ENCODE measurements at places on chromosomes 7 and 10.
A peak's percentile ranks its signal among the peaks of the same experiment; 100 is the strongest.

- no peak for DNase-seq
Observed at GRCh38 chr7:85232068-85232467, 45.2 kb upstream of the SEMA3D start.

- no peak for DNase-seq
Observed at GRCh38 chr10:52597189-52597863, 175.3 kb downstream of the MBL2 start.

- no peak for DNase-seq
Observed at GRCh38 chr7:22611758-22612079, 111.7 kb upstream of the STEAP1B start.

DNA sequence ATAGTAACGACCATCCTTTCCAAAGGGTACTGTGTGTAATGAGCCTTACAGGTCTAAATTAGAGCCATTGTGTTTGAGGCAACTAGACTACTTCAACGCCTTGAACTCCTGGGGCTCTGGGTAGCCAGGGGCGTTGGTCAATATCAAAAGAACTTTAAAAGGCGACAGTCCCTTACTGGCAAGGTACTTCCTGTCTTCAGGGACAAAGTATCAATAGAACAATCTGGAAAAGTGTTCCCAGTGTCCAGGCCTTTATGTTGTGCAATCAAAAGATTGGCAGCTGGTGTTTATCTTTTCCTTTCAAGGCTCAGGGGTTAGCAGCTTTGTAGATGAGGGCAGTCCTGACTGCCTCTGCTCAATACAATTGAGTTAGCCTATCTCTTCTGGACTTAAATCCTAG lies 284.3 kb downstream of the PARD3 start:
- no peak for DNase-seq

DNA sequence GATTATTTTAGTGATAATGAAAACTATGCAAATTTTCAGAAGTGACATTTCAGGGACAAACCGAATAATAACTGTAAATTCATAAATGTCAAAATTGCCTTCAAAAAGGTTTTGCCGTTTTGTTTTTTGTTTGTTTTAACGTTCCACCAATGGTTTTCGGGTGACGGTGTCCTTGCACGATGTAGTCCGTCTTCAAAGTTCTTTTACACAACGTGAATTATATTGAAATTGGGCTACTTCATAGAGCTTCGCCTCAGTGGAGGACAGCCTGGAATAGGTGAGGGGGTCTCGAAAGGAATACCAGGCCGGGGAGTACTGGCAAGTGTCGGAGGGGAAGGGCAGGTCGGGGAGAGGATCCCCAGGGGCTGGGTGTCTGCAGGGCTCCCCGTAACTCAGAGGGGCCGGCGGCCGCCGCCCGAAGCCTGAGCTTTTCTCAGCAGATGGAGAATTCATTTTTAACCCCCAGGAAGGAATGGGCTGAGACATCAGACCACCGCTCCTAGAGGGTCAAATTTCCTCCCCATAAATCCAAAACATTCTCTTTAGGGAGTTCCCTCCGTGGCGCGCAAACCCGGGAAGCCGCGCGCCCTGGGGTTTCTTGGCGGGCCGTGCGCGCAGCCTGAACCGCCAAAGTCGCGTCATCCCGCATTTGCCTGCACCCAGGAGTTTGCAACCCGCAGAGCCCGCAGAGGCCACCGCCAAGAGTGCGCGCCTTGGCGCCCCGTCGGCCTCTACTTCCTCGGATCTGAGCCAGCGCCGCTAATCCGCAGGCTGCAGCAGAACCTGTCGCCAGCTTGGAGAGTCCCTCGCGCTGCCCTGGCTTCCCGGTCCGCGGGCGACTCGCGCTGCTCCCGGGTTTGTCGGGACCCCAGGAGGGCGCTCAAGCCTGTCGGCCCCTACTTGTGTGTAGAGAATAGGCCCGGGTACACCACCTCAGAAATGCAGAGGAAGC lies 17.3 kb upstream of the EVX1 start:
- no peak for DNase-seq

DNA sequence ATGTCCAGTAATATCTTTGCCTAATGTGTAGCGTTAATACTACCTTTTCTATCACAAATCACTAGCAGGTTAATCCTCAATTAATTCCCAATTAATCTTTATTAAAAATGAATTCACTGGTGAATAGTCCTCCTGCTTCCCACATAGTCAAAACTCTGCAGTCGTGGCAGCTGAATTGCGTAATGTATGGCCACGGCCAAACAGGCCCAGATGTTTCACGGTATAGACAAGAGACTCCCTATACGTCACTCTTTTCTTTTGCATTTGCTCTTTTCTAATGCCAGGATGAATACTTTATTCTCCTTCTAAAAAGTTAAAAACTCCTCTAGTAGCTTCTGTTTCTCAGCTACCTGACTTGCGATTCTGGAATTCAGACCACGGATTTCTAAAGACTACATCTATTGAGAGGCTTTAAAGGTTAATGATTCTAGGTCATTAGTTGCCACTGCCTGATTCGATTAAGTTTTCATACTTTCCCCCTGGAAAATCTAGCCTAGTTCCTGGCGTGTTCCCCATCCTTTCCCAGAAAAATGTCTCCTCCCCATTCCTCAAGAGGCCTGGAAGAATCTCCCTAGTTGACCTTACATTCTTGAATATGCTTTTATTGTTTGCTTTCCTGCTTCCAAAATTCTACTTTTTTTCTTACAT lies 16.9 kb downstream of the MEOX2 start:
- no peak for DNase-seq

GRCh38 chr10:26937371-26937770 lies 76.6 kb upstream of the ABI1 start:
- DNase-seq, result no peak

GRCh38 chr10:96225119-96225518 lies 46.2 kb downstream of the BLNK start:
- no peak for DNase-seq

- no peak for DNase-seq
Observed at GRCh38 chr7:110347081-110347480, 743.8 kb upstream of the LRRN3 start.

- DNase-seq, result peak; percentile 6
Observed at GRCh38 chr7:141550386-141551093, 670 bp upstream of the AGK start.

DNA sequence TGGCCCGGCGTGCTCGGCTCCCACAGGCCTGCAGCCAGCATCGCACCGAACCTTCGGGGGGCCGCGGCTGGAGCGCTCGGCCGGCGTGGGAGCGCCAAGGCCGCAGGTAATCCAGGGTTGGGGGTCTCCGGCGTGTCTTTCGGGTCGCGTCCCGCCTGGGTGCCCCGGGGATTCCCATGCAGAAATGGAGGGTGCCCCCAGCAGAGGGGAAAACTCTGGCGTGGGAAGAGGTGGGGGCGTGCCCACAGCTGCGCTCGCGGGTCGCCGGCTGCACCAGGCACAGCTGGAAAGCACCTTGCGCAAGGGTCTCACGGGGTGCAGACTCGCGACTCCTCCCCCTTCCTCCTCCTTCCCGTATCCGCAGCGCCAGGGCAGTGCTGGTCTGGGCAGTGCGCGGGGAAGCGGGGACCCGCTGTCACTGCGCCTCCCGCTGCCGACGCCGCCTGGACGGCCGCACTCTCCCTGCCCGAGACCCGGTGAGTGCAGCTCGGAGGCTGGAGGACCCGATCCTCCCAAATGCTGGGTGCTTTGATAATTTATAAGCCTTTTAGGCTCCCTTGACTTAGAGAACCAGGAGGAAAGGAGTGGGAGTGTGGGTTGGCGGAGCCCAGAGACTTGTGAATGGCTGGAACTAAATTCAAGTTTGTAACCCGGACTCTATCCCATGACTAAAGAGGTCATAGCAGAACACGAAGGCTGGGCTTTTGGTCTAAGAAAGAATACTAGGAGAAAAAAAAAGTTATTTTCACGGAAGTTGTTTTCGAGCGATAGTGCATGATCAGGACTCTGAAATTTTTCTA lies 489 bp downstream of the MAP3K8 start:
- DNase-seq, result no peak

DNA sequence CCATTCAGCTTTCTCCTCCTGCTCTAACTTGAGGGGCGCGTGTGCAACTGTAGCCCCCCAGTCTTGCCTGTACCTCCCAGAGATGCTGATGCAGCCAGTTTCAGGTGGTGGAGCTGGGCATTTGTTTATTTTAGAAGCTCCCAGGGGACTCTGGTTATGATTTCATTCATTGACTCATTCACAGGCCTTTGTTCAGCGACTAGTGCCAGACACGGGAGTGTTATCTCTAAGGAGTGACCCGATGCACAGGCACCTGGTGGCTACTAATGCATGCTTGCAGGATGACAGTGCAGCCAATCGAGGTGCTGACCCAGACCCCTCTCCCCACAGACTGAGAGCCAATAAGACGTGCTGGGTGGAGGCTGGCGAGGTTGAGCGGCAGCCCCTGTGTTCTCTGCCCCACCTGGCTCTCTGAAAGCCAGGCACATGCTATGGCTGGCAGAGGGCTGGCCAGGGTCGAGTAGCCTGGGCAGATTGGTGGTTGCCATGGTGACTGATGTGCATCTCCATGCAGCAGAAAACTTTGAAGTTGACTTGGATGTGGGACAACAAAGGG lies 19.7 kb upstream of the SLC18A2 start:
- DNase-seq, result no peak

- DNase-seq, result no peak
Observed at GRCh38 chr10:71234004-71234894, 21.9 kb downstream of the UNC5B start.

- DNase-seq, result no peak
Observed at GRCh38 chr7:42351316-42351935, 114.4 kb upstream of the GLI3 start.

DNA sequence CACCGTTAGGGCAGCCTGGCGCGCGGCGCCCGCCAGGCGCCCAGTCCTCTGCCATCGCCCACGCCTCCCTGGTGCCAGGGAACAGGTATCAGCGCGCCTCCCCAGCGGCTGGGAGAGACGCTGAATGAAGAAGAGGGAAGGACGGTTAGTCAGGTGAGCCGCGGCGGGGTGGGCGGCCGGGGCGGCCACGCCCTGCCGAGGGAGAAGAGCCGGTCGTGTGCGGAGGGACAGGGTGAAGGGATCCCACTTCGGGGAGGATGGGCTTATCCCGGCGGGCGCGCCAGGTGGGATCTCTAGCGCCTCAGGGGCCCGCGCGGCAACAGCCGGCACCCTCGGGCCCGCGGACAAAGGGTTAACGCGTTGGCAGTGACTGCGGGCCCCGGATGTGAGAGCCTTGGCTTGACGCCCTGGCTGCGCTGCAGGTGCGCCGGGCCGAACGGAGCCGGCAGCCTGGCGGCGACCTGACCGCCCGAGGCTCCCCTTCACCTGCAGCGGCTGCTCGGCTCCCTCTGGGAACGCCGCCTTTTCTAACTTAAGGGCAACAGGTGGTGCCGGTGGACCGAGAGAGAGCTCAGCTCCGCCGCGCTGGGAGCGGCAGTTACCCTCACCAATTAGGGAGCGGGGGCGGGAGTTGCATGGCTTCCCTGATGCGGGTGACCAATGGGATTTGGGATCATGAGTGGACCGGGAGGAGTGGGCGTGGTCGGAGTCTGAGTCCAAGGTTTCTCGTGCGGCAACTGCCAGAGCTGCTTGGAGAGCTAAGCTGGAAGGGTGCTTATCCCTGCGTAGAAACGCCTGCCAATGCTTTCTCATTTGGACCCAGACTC lies at the start of gene ARL4A:
Gene ARL4A (plus strand): TSS at position 743 of the 827 bp plus-strand sequence. CDS start 622 bp downstream, outside the sequence.
- peak; percentile 85 for DNase-seq

- no peak for DNase-seq
Observed at GRCh38 chr10:120521880-120522279, 64.9 kb downstream of the PLPP4 start.

DNA sequence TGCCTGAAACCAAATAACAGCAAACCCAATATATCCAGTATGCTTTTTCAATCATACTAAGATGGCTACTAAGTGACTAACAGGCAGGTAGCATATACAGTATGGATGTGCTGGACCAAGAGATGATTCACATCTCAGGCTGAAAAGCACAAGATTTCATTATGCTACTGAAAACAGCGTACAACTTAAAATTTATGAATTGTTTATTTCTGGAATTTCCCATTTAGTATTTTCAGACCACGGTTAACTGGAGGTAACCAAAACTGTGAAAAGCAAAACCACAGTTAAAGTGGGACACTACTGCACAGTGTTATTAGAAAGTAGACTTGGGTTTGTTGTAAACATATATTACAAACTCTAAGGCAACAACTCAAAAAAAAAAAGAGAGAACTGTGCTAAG lies 91.5 kb downstream of the KMT2C start:
- DNase-seq, result no peak

DNA sequence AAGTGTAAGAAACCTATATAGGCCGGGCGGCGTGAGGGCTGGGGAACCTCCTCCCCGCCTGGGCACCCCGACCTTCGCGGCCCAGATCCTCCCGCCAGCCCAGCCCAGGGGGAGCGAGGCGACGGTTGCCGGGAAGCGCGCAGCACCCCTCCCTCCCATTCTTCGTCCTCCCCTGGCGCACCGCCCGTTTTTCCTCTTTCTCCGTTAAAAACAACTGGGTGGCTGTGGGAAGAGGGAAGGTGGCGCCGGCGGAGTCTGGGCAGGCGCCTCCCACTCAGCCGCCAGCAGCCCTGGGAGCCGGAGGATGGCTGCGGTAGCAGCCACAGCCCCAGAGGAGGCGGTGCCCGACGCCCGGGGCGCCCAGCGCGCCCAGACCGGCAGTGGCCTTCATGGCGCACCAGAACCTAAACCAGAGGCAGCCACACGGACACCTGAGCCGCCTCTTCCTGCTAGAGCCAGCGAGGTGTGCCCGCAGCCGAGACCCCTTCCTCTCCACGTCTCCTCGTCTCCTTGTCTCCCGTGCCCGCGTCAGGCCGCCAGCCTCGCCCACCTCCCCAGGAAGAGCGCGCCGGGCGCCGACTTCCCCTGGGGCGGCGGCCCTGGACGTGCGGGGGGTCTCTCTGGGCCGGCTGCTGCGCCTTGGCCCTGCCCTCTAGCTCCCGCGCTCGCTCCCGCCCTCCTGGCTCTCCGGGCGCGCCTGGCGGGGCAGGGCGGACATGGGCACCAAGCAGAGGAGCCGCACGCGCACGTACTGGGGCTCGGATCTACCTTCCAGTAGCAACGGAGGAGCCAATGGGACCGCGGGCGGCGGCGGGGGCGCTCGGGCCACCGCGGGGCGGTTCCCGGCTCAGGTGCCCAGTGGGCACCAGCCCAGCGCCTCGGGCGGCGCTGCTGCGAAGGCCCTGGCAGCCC lies 32.8 kb upstream of the SFTPD start:
- no peak for DNase-seq

DNA sequence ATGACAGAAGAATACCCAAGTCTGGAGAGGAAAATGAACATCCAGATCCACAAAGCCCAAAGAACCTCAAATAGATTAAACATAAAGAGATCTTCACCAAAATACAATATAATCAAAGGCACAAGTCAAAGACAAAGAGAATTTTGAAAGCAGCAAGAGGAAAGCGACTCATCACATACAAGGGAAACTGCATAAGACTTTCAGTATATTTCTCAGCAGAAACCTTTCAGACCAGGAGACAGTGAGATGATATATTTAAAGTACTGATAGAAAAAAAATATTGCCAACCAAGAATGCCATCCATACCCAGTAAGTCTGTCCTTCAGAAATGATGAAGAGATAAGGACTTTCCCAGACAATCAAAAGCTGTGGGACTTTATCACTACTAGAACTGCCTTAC lies 81.5 kb upstream of the GALNT17 start:
- no peak for DNase-seq

GRCh38 chr10:22455068-22455857 lies 110.0 kb downstream of the SPAG6 start:
- no peak for DNase-seq

GRCh38 chr10:125102821-125103220 lies 57.5 kb downstream of the CTBP2 start:
- no peak for DNase-seq

All from thymus (tissue), 14 donors.